Panc1 (cell line): ENCODE measurements at places on chromosomes 7 and 10. TPM values are rescaled to one million over a fixed set of nuclear protein-coding genes. Genes with fewer than 3 reads are reported as not detected.

Gene HOXA4
- 0.39 TPM for total RNA-seq

Gene MARVELD1
- total RNA-seq: 53.1 TPM

Gene SPDYE11
- not detected for total RNA-seq

Gene CHN2
- 0.15 TPM for total RNA-seq

Gene UCMA
- not detected for total RNA-seq

Gene CCL24
- total RNA-seq: not detected

Gene GPR146
- 2.9 TPM for total RNA-seq

Gene SUN3
- total RNA-seq: 0.49 TPM

Gene ADAM22
- total RNA-seq: 4.2 TPM

Gene ABHD11
- total RNA-seq: 54.2 TPM

Gene MACC1
- total RNA-seq: 0.08 TPM

Gene SPDYE8
- total RNA-seq: not detected

Gene TUBAL3
- not detected for total RNA-seq

Gene DOCK1
- 67.6 TPM for total RNA-seq

Gene FOXP2
- 0.54 TPM for total RNA-seq

Gene CDC14C
- total RNA-seq: not detected

Gene OR2A7
- total RNA-seq: 0.82 TPM

Gene IDE
- total RNA-seq: 79.0 TPM

Gene KLLN
- total RNA-seq: 1.3 TPM

Gene SFTPA2
- 2.8 TPM for total RNA-seq

Gene SCIN
- total RNA-seq: 5.6 TPM

Gene MUC12
- total RNA-seq: 6.8 TPM
